Astrocyte (in vitro differentiated cells and primary cell): ENCODE measurements at places on chromosomes 1 and 21. TPM values are rescaled to one million over a fixed set of nuclear protein-coding genes. Genes with fewer than 3 reads are reported as not detected.

ZSWIM5 gene
- 0.79 and 1.1 TPM in 2 replicates for total RNA-seq

CR1 gene
- 0.09 and 0.14 TPM in 2 replicates for total RNA-seq

- DNase-seq, result no peak
These were observed 8.1 kb downstream of the KAZN start for GRCh38 chr1:14606632-14607031.

RAB29 gene
- total RNA-seq, result 11.0 and 13.3 TPM in 2 replicates

DNA sequence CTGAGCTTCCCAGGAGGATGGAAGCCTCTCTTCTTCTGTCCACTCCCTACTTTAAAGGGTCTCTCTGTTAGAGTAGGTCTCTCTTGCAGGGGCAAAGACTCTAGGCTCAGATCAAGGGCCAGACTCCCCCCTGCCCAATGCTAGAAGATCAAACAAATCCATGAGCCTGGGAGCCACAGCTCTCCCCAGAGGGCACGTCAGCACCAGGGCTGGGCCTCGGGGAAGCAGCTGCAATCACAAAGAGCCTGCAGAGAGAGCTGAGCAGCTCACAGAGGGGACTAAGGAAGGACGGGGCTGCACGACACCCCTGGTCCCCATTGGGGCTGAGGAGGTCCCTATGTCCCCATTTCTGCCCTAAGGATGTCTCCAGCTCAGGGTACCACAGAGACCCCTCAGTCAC lies 3.9 kb downstream of the CNTN2 start:
- DNase-seq, result no peak

S100A14 gene
- 0.38 and 0.57 TPM in 2 replicates for total RNA-seq

DNA sequence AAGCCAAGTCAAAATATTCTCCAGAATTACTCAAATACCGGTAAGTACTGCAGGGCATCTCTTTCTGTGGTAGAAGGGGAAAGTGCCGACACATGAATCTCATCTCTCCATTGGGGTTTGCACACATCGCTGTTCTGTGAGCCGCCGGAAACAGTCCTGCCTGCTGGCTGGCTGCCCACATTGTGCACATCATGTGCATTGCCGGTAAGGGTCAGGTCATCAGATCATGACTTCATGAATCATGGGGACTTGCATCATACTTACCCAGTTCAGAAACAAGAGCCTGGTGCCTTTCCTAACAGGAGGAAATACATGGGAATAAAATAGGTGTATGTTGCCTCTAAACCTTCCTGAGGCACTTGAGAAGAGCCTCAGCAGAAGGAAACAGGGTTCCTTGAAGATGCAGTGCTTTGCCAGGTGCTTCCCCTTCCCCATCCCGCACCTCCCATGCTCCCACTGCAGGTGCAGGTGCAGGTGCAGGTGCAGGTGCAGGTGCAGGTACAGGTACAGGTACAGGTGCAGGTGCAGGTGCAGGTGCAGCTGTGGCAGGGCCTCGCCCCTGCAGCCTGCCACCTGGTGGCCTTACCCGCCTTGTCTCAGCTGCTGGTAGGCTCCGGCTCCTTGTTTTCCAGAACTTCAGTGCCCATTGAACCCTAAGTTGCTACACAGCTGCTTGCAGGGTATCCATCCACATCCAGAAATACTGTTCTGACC lies 26.5 kb downstream of the GPR137B start:
- DNase-seq, result no peak

DNA sequence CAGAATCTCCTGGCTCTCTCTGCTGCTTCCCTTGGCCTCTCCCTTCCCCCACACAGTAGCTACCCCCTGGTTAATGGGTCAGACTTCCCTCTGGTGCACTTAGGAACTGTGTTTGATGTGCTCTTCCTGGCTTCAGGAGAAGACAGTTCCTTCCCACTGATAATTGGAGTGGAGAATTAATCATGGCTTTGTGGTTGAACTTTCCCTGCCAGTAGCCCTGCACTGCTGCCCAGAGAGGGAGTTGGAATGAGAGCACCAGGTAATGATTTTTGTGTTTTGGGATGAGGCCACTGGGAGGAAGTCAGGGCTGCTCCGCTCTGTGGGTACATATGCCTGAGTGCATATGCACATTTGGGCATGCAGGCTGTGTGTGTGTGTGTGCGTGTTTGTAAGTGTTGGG lies 39.7 kb upstream of the PADI2 start:
- DNase-seq, result peak; percentile 42

SON gene
- 263 and 290 TPM in 2 replicates for total RNA-seq
